ENCODE measurements at places on chromosomes 7 and 10. TPM values are rescaled to one million over a fixed set of nuclear protein-coding genes. Genes with fewer than 3 reads are reported as not detected.

DNA sequence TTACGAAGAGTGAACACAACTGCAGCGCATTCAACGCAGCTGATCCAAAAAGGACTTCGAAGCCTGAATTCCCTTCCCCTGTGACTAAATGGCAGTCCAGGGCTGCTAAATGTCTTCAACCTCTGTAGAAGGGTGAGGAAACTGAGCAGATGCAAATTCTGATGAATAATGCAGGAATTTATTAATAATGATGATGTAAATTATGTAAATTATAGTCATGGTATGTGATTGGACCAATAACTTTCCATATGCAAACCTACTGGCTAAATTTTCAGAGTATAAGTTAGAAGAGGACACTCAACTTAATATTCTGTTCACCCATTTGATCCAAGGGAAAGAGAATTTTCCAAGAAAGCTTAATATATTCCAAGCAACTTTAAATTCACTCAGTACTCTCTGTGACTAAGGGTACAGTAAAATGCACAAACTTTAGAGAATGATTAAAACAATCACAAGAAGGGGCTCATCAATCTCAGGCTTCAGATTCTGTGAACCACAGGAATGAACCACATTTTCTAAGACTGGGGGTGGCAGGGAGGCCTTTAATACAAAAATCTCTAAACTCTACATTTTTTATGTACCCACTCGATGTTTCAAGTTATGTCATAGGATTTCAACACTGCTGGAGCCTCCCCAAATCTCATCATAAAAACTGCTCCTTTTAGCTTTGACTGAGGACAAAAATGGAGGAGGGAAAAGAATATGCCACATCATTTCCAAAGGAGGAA, 3.5 kb downstream of the FGFR2 start:
- no peak for DNase-seq

- no peak for DNase-seq
These were observed 63.4 kb downstream of the RAMP3 start for GRCh38 chr7:45220846-45221618.

- no peak for DNase-seq
These were observed 101.4 kb downstream of the WDR37 start for GRCh38 chr10:1157615-1157933.

GRCh38 chr10:132310701-132311337, 3.1 kb upstream of the STK32C start:
- DNase-seq = no peak

DNA sequence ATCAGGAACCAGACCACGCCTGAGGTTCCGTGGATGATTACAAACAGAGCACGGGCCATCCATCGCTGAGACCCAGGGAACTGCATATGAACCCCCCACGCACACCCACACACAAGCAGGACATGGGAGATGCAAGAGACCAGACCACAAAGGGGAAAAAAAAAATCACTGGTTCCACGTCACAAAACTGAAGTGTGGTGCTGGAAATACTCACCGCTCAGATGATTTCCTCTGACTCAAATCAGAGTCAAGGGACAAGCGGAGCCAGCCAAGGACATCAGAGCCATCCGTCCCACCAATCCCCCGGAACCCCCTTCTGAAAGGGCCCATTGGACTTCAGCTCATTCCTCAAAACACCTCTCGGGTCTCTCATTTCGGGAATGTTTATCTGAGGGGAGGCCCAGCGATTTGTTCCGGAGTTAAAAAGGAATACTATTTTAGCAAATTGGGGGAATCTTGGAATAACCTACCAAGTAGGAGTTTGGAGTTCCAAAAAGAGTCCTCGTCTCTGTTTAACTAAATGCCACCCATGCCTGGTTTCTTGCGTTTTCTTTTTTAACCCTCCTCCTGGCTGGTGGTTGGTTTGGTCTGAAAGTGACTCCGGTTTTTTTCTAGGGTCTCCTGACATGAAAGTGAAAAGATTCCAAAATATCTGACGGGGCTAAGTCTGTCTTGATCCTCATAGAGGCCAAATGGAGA, 15.0 kb downstream of the SNX8 start:
- DNase-seq = peak; percentile 60

- DNase-seq = no peak
These were observed 19.1 kb upstream of the GIMAP2 start for GRCh38 chr7:150666412-150666811.

Gene ATP6V0A4
- total RNA-seq = not detected

Gene ABLIM1
- total RNA-seq = 28.1 TPM

Gene FAM131B
- 0.43 TPM for total RNA-seq

Measured in stomach (tissue), 19 donors.